ENCODE measurements at places on chromosomes 1 and 21. TPM values are rescaled to one million over a fixed set of nuclear protein-coding genes. Genes with fewer than 3 reads are reported as not detected.

DNA sequence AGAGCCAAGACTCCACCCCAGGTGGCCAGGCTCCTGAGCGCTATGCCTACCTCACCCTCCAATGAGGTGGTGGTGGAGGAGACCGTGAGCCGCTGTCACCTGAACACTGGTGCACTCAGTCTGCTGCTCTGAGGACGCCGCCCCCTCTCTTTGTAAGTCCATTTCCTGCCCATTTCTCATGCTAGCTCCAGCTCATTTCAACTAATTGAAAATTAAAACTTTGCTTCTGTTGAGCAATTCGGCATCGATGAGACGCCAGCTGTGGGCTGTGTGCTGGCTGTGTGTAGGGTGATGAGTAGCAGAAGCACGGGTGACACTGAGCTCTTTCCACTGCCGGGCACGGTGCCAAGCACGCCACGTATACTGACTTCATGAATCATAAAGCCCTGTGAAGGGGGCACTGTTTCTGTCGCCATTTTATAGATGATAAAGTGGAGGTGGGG, 11.2 kb downstream of the TNFRSF1B start:
- H3K4me3 ChIP-seq: no peak overlapping the region
- no peaks in the 10 kb centered on the region for H3K27me3 ChIP-seq

DNA sequence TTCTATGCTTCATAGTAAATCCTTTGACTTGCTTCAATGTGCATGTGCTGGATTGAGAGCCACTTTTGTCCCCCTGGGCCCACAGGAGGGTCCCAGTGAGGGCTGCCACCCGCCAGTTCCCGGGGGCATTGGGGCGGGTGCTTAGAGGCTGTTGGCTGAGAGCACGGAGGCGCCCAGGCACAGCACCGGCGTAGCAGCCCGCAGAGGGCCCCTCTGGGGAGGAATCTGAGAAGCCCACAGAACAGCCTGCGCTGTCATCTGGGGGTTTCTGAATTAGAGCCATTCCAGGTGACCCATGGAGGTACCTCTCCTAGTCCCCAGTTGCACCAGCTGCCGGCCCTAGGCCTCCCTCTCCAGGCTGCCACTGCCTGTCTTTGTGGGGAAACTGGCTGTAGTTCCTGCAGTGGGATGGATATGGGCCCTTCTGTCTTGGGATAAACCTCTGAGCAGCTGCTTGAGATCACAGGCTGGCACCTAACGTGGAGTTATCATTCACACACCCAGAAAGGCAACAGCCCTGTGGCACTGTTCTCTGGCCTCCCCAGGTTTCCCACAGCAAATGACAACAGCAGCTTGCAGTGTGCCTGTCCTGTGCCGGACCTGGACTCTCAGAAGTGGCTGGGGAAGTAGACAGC, 39.5 kb downstream of the TMEM51 start:
- no peaks in the 10 kb centered on the region for H3K4me1 ChIP-seq
- no peaks in the 10 kb centered on the region for H3K36me3 ChIP-seq
- H3K27me3 ChIP-seq: no peaks in the 10 kb centered on the region
- H3K4me3 ChIP-seq: no peak overlapping the region
- DNase-seq: no peak

DNA sequence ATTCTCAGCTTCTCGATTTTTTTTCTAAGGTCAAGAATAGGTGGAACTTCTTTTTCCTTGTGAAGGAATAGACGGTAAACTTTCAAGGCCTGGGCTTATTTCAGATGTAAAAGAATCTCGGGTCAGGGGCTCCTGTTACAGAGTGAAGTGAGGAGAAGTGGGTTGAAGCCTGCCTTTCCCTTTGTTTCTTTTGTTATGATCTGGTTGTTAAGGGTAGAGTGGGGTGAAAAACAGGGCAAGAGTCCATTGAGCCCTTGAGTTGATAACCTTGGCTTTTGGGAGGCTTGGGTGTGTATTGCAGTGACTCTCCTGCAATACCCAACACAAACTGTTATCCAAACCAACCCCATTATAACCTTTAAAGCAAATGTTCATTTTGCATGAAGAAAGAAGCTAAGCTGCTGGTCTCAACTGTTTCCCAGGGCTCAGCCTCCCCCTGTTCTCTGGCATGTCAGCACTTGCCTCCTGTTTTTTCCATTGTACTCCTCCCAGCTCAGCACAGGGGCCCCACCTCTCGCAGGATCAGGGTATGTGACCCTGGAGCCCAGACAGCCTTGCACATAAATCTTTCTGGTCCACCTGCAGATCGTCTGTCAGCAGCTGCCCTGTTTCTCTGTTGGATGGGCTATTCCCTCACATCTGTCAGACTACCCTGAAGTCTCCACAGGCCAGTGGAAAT, 102.4 kb downstream of the CACHD1 start:
- no peak overlapping the region for H3K4me3 ChIP-seq
- no peak for DNase-seq
- H3K36me3 ChIP-seq: no peaks in the 10 kb centered on the region
- no peak overlapping the region for H3K27ac ChIP-seq
- no peaks in the 10 kb centered on the region for H3K4me1 ChIP-seq

The LRRC42 gene
- total RNA-seq: 27.3 TPM

DNA sequence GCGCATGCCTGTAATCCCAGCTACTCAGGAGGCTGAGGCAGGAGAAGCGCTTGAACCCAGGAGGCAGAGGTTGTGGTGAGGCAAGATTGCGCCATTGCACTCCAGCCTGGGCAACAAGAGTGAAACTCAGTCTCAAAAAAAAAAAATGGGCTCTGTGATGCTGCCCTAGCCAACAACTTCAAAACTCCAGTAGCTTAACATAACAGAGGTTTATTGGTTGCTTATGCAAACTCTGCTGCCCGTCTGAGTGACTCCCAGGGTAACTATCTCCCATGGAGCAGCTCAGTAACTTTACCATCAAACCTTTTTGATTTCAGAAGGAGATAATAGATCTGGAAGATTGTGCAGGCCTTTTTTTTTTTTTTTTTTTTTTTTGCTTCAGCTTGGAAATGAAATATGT, 18.9 kb upstream of the ITLN2 start:
- H3K36me3 ChIP-seq: no peaks in the 10 kb centered on the region
- H3K4me1 ChIP-seq: no peaks in the 10 kb centered on the region
- DNase-seq: no peak
- no peaks in the 10 kb centered on the region for H3K27me3 ChIP-seq

GRCh38 chr1:78547081-78547480, 56.3 kb downstream of the PTGFR start:
- H3K36me3 ChIP-seq: no peaks in the 10 kb centered on the region
- no peak overlapping the region for H3K4me3 ChIP-seq
- H3K4me1 ChIP-seq: no peaks in the 10 kb centered on the region
- no peak for DNase-seq
- H3K27ac ChIP-seq: no peak overlapping the region

DNA sequence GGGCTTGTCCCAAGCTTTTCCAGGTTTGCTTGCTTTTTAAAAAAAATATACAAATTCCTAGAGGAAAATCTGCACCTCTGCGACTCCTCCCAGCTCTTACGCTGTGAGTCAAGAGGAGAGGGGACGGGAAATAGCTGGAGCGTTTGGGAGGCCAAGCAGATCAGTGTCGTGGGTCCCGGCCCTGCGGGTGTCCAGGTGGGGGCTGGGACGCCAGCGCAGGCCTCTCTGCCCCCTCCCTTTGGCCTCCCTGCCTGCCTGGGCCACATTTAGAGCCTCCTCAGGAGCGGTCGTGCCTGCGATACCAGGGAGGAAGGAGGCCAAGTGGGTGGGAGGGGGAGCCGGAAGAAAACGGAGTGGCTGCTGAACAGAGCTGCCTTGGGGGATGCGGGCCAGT, 9.0 kb downstream of the WNT4 start:
- no peaks in the 10 kb centered on the region for H3K36me3 ChIP-seq
- no peak overlapping the region for H3K27ac ChIP-seq
- peaks cover 20% of the 10 kb centered on the region for H3K4me1 ChIP-seq
- H3K27me3 ChIP-seq: no peaks in the 10 kb centered on the region
- DNase-seq: no peak

DNA sequence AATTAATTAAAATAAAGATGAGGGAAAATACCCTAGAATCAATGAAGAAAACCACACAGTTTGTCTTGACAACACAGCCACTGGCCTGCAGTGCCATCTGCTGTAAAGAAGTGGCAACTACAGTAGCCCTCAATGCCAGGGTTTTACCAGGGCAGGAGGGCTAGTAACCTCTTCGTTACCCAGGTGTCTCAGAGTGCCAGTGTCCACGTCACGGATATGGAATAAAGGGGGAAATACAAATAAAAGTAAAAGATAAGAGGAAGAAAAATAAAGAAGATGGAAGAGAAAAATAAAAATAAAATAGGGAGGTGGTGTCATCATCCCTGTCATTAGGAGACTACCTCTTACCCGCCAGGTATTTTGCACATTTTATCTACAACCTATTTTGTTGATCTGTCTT, 14.2 kb upstream of the SLC44A3 start:
- H3K4me3 ChIP-seq: no peak overlapping the region
- H3K27me3 ChIP-seq: no peaks in the 10 kb centered on the region
- no peaks in the 10 kb centered on the region for H3K36me3 ChIP-seq
- H3K4me1 ChIP-seq: peaks cover 6% of the 10 kb centered on the region

Measured in PC-3 (cell line).